ENCODE measurements at places on chromosomes 6 and 20. TPM values are rescaled to one million over a fixed set of nuclear protein-coding genes. Genes with fewer than 3 reads are reported as not detected.

- peak; percentile 93 for DNase-seq
These were observed 7.8 kb downstream of the ADTRP start for GRCh38 chr6:11770546-11771466.

- no peak for DNase-seq
These were observed 55.9 kb upstream of the RNF24 start for GRCh38 chr20:4071178-4071693.

RIPPLY2 gene
- total RNA-seq = not detected

ELOVL2 gene
- not detected for total RNA-seq

SUMO4 gene
- total RNA-seq = 1.3 TPM

TRIM31 gene
- not detected for total RNA-seq

DNA sequence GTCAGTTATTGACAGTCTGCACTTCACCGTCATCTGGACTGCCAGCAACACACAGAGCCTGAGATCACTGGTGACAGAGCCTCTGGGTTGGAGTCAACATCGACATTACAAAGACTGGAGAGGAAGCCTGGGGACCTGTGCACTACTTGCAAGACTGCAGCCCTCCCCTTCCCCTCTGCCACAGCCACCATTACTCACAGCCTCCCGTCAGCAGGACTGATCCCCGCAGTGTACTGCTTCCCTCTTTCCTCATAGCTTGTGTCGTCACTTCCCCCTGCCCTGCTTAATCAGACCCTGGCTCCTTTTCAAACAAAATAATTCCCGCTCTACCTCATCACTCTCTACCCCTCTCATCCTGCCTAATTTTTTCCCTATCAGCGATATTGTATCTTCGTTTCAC lies 235.5 kb upstream of the KCNQ5 start:
- DNase-seq = no peak

CITED2 gene
- total RNA-seq = 52.2 TPM

PEX6 gene
- total RNA-seq = 21.7 TPM

DNA sequence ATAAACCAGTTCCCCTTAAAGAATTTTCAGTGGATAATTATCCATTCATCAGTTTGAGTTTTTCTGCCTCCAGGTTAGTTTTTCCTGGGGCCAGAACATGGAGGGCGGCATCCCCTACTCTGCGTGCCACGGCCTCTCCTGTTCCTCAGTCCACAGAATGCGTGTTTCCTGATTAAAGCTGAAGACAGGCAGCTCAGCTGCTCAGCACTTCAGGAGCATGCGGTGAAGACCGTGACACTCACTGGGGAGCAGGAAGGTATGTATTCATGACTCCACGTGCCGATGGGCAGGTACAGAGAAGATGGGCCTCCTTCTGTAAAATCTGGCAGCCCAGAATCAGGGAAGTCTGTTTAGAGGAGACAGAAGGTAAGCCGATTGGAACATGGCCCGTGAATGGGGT lies 2.0 kb upstream of the THBS2 start:
- DNase-seq = no peak

PHF3 gene
- 53.1 TPM for total RNA-seq

DOK5 gene
- total RNA-seq = 20.3 TPM

VWA7 gene
- total RNA-seq = 0.11 TPM

- no peak for DNase-seq
These were observed 131.1 kb upstream of the HSF2 start for GRCh38 chr6:122268394-122268793.

NFKBIL1 gene
- total RNA-seq = 21.9 TPM

GRCh38 chr20:48107560-48107959 lies 322.3 kb upstream of the SULF2 start:
- DNase-seq = peak; percentile 24

DNA sequence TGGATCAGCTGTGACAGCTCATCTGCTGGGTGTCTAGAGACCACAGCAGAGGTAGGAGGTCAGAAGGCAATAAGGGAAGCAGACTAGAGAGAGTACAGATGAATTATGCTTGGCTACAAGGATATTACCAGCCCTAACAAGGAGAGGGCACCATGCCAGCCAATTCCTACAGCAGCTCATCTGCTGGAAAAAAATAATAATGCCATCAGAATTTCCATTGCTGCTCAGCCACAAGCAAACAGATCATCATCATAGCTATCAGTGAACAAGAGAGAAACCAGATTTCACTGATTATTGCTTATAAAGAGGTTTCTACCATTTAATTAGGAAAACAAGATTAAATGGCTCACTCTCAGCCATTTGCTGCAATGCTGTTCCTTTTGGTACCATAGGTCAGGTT lies 66.5 kb downstream of the PSMG4 start:
- peak; percentile 36 for DNase-seq

DNA sequence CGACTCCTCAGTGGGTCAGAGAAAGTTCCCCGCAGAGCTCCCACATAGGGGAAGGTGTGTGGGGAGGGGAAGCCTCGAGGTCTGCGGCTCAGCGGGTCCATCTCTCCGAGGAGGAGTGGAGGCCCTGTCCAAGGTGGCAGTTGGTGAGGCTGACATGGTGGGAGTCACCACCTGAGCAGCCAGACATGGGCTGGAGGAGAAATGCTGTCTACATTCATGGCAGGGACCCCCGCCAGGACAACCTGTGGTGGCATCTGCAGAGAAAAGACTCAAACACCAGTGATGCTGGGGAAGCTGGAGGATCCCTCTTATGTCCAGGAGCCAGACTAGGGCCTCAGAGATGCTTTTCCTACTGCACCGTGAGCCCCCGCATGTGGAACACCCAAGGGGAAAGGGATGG lies 49.8 kb downstream of the BMP7 start:
- no peak for DNase-seq

TBCC gene
- total RNA-seq = 33.2 TPM
